ENCODE measurements at places on chromosomes 3 and 15.

- no peak for DNase-seq
Measured at GRCh38 chr15:86439614-86440013, 359.9 kb downstream of the AGBL1 start.

DNA sequence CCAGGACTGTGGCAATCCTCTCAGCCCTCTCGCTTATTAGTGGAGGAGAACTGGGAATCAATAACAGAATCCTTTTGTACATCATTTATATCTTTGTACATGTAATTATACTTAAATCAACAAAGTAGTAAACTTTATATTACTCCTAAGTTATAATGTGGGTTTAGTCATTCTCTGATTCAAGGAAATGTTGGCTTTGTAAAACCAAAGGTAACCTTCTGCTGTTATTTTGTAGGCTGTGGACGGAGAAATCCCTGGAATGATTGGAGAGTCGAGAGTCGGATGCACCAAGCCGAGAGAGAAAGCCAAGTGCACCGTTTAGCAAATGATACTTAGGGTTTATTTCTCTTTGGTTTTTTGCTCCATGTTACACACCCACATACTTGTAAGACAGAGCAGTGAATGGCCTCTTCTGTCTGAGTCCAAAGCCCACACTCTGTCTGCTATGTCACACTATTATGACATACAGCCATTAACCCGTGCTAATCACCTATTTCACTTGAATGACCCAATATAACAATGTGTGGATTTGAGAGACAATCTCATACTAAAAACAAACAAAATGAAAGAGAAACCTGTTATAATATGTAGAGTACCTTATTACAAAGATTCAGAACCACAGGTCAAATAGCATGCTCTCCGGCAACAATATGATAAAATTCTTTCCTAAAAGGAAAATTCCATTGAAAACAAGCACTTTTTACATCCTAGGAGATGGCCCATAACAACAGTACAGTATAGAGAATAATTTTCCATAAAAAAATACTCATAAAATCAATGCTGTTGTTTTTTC is 72.2 kb downstream of the MECOM start:
- no peak for DNase-seq

- DNase-seq = no peak
Measured at GRCh38 chr3:123587401-123587800, 2.5 kb upstream of the HACD2 start.

- DNase-seq = no peak
Measured at GRCh38 chr3:23079976-23080375, 123.2 kb upstream of the UBE2E2 start.

DNA sequence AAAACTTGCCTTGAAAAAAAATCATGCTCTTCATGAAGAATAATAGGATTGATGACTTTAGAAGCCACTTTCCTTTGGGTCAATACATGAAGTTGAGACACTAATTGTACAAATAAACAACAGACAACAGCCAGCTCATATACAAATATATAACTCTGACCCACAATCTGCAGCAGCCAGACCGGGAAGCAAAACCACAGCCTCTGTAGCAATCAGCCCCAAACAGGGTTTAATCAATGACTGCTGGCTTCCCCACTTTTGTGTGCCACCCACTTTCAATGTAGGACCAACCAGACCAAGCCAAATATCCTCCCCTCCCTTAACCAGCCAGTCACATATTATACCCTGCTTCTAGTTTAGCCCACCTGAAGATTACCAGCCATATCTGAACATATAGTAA is 39.0 kb downstream of the IFT57 start:
- no peak for DNase-seq

GRCh38 chr3:70042641-70043040 is 43.1 kb downstream of the SAMMSON start:
- DNase-seq = no peak

DNA sequence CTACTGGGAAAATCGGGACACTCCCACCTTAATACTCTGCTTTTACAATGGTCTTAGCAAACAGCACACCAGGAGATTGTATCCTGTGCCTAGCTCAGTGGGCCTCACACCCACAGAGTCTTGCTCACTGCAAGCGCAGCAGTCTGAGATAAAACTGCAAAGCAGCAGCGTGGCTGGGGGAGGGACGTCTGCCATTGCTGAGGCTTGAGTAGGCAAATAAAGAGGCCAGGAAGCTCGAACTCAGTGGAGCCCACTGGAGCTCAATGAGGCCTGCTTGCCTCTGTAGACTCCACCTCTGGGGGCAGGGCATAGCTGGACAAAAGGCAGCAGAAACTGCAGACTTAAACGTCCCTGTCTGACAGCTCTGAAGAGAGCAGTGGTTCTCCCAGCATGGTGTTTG is 1169.1 kb upstream of the EPHA6 start:
- no peak for DNase-seq

DNA sequence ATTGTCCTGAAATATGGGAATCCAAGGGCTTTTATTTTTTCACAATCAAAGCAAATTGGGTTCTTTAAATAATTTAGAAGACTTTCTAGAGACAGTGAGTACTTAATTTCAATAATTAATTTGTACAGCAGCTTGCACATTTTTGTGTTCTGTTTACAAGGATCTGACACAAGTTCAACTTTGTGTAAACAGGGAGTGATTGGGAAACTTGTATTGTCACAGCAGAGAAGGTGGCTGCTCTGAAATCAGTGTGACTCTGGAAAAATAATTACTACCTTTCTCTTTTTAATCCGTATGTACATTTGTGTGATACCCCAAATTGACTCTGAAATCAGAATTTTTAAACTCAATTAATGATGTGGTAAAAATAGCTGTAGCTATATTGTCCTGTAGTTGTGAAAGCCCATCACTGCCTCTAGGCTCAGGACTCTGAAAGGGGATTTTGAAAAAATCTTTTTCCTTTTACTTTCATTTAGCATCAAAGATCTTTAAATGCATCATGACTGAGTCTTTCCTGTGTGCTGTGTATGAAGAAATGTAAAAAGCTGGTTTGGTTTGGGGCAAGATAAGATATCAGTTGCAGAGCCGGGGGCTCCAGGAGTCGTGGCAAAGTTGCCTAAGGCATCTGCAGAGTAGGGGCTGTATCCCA is 45.1 kb downstream of the MFSD1 start:
- no peak for DNase-seq

DNA sequence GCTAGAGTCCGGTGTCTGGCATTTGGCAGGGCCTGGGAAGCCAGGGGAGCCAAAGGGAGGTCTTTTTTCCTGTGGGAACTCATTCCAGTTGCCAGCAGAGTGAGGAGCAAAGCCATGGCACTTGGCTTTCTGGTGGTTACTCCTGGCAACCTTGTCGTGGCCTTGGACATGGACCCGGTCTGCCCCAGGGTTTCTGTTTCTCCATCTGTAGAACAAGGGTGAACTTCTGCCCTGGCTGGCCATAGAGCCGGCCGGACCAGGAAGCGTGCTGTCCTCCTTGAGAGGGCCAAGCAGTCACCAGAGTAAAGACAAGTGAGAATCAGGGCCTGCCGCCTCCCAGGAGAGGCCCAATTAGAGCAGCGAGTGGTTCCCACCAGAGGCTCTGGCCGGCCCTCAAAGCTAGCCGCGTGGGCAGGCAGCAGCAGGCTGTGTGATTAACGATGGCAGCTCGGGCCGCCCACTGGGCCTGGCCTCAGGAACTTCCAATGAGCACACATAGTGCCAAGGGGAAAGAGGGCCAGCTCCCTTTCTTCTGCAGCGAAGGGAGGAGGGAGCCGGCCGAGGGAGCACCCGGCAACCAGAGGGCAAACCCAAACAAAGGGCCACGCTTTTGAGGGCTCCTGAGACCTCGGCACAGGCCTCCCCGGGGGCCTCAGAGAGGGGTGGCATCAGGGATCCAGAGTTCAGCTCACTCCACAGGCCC is 29.1 kb upstream of the ELP6 start:
- no peak for DNase-seq

- no peak for DNase-seq
Measured at GRCh38 chr3:143002083-143002712, 828 bp downstream of the U2SURP start.

DNA sequence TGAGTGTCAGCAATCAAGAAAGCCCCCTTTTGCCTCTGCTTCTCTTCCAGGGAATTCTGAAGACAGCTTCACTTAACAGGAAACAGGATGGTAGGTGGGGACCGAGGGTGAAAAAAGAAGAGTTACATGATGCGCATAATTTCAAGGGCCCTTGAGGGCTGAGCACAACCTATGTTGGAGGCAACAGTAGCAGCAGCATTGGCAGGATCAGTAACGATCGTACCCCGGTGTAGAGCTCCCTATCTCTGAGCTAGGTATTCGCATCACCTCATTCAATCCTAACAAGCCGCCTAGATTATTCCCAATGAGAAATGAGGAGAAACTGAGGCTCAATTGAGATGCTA is 432 bp upstream of the RAD54L2 start:
- no peak for DNase-seq

- DNase-seq = no peak
Measured at GRCh38 chr3:177724020-177724638, 526.8 kb upstream of the TBL1XR1 start.

GRCh38 chr15:48388016-48388851 is 57.0 kb downstream of the DUT start:
- no peak for DNase-seq

DNA sequence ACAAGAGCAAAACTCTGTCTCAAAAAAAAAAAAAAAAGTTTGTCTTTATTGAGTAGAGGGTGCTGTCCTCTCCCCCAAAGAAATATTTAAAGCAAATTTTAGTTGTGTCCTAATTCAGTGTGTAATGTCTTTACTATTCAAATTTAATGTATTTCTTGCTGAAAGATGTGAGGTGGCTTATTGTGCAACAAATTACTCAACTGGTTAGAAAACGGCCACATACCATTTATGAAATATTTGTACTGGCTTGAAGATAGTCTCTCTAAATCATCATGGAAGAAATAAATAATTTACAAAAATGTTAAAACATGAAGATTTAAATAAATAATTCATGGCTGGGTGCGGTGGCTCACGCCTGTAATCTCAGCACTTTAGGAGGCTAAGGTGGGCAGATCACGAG is 63.0 kb downstream of the SLTM start:
- DNase-seq = no peak

- DNase-seq = no peak
Measured at GRCh38 chr15:86526938-86527690, 447.4 kb downstream of the AGBL1 start.

Data from T-cell (primary cell).